ENCODE measurements at places on chromosomes 7 and 10.

GRCh38 chr10:19713159-19713558 is 103.1 kb upstream of the PLXDC2 start:
- DNase-seq = no peak

DNA sequence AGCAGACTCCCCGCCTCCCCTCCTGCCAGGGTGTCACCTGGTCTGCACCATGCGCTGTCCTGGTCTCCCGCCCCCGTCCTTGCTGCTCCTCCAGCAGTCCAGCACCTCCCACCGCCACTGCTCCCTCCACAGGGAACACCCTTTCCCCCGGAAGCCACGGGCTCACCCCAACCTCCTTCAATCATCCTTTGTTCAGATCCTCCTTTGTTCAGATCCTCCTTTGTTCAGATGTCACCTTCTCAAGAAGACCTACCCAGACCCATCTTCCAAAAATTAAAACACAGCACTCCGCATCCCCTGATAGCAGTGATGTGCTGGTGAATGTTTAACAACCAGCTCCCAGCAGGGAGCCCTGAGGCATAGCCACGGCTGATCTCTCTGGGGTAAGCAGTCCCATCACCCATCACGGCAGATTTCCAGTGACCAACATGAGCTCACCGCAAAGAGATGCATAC is 237.7 kb downstream of the USP6NL start:
- DNase-seq = no peak

GRCh38 chr10:21368022-21368582 is 157.4 kb downstream of the SKIDA1 start:
- DNase-seq = peak; percentile 49

DNA sequence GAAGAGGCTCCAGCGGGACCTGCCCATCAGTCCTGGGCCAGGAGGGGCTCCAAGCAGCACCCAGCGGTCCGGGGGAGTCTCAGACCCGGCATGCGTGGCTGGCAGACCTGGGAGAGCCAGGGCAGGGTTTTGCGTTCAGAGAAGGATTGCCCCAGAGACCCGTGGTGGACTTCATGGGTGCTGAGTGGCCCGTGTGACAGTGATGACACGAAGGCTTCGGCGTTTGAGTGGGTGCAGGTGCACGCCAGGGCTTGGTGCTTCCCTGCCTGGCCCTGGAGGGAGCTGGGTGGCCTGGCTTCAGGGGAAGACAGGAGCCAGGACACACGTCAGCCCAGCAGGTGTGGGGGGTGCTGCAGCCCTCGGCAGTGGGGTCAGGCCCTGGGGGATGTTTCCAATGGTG is 13.9 kb downstream of the ORAI2 start:
- DNase-seq = no peak

DNA sequence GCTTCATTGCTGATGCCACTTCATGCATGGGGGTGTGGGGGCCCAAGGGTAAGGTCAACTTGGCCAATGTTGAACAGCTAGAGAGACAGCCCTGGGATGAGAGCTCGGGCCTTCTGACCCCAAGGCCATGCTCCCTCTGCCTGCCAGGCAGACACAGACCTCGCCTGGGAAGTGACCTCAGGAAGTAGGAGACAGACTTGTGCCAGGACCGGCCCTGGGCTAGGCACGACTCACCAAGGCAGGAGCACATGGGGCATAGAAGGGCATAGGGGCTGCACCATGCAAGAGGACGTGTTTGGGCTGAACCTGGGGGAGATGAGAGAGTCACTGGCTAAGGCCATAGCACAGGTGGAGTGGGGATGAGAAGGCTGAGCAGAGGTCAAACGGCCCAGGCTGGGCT is 27.1 kb downstream of the ZCCHC24 start:
- no peak for DNase-seq

DNA sequence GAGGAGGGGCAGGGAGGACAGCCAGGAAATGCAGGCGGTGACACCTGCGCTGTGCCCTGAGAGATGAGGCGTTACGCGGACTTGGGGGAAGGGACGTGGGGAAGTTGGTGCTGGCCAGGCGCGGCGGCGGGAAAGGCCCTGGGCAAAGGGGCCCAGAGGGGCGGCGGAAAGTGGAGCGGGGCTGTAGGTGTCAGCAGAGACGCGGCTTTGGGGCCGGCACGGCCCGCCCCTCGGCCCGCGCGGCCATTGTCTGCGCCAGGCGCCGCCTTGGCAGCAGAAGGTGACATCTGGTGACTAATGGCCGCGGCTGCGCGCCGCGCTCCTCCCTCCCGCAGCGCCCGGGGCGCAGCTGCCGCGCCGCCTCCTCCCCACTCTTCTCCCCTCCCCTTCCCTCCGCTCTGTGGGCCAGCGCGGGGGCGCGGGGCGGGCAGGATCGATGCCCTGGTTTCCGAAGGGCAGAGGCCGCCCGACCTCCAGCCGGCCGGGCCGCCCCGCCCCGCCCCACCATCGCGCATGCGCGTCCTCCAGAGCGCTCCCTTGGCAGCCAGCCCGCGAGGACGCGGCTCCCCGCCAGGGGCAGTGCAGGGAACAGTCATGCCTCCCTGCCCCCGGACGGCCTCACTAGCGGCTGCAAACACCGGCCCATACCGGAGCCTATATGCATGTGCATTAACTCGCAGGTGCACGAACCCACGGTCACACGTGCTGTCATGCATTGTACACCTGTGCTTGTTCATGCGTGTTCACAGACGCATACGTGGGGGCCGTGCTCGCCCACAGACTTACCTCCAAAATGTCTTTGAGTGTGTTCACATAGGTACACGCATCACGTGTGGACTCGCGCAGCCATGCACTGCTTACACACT is 269.6 kb downstream of the RPS24 start:
- peak; percentile 93 for DNase-seq

GRCh38 chr7:123656544-123657303 is 1.1 kb downstream of the LMOD2 start:
- no peak for DNase-seq

- no peak for DNase-seq
These were observed 121.4 kb downstream of the POU6F2 start for GRCh38 chr7:39099146-39099545.

DNA sequence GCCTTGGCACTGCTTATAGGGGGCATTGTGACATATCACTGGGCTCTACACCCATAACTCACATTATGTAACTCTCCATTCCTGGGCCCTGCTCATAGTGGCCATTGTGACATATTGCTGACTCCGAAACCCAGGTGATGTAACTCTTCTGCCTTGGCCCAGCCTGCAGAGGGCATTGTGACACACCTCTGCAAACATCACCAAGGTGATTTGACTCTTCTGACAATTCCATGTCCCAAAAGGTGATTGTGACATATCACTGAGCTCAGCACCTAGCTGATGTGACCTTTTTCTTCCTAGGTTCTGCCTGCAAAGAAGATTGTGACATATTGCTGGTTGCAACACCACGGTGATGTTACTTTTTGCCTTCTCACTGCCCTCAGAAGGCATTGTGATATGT is 36.5 kb upstream of the ZNF680 start:
- DNase-seq = no peak

DNA sequence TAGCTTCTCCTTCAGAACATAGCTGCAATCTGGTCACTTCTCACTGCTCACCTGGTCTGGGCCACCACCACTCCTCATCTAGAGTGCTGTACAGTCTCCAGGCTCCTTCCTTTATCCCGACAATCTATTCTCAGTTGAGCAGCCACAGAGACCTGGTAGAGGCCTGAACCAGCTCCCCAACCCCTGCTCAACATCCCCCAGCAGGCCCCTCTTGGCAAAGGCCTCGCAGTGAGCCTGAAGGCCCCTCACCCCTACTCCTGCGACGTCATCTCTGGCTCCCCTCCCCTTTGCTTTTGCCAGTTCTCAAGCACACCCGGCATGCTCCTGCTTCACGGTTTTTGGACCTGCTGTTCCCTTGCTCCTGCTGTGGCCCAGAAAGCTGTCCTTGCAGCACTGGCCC is 113.9 kb downstream of the ARHGAP22 start:
- no peak for DNase-seq

GRCh38 chr10:66981361-66982052 is 55.7 kb downstream of the LRRTM3 start:
- DNase-seq = no peak

- no peak for DNase-seq
These were observed 119.7 kb downstream of the FAM53B start for GRCh38 chr10:124624466-124624865.

DNA sequence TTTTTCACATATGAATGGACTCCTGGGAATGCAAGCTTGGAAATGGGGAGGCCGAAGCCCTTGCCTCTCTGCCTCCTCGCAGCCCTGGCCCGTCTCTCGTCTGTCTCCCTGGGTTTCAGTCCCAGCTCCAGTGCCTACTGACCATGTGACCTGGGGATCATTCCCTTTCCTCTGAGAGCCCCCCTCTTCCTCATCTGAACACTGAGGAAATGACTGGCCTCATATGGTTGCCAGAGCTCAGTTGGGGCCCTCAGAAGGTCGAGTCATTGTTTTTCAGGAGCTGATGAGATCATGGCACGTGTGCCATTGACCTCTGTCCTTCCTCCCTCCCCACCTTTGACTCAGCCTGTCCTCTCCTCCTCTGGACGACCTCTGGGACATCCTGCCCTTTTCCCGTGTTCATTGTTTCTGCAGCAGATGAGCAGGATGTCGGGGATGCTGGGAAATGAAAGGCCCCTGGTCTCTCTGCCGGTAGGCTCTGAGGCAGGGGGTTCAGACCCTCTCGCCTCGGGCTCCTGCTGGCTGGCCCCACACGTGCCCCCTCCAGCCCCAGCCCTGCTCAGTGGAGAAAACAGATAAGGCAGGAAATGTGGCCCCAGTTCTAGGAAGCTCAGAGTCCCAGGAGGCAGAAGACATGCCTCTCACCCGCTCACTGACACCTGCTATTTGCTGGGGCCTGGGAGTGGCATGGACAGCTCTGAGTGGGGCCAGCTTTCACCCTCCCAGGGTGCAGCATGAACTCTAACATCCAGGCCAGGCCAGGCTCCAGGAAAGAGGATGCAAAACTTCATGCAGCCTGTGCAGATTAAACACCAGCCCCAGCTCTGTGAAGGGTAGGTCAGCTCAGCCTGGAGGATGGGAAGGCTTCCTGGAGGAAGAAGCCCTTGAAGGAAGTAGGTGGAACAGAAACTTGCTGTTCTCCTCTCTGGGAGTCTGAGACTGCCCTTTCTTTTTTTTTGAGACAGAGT is 8.3 kb upstream of the PPP1R35 start:
- no peak for DNase-seq

GRCh38 chr7:100588438-100588837 is 2.3 kb downstream of the FBXO24 start:
- DNase-seq = no peak

DNA sequence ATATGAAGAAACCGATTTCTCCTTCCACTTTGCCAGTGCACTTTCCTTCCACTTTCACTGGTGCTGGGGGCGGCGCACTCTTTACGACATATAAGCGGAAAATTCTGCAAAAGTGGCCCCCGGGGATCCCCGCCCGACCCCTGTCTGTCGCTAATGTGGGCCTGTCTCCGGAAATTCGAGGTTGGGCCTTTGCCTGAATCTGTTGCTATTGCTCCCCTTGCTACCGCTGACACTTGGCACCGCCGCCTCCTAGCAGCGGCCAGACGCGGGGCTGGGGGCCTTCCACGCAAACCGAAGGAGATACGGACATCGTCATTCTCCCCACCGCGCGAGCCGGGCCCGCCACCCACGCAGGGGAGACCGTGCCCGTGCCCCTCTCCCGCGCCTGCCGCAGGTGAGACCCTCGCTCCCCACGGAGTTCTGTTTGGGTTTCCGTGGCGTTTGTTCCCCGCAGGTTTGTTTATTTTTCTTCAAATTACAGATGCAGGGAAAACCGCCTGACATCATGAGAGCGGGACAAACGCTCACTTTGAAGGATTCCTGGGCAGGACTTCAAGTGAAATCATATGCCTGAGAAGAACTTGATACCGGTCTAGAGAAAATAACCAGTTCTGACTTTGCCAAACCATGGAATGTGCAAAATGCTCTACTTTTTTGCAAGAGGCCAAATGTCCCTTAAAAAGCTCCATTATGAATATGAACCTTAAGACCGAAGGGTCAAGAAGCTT is 5.0 kb downstream of the TWIST1 start:
- no peak for DNase-seq

- peak; percentile 58 for DNase-seq
These were observed 2.3 kb downstream of the HKDC1 start for GRCh38 chr10:69222157-69223027.

- DNase-seq = no peak
These were observed 178.0 kb upstream of the MBL2 start for GRCh38 chr10:52950578-52950977.

DNA sequence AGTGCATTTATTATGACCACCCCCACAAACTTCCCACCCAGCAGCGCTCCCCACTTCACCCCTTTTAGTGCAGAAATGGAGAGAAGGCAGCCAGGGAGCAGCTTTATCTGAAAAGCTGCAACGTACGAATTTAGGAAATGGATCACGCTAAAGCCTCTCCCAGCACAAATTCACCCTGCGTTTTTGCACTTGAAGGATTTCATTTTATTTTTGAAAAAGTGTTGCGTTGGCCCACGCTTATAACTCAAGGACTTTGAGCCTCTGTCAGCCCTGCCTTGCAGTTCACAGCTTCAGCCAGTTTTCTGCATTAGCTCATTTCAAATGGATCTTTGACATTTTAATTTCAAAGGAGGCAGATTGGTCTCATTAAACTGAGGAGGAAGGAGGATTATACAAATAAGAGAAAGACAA is 556.1 kb downstream of the KCNMA1 start:
- DNase-seq = no peak

GRCh38 chr7:66921396-66921917 is 432 bp downstream of the TMEM248 start:
- peak; percentile 33 for DNase-seq

DNA sequence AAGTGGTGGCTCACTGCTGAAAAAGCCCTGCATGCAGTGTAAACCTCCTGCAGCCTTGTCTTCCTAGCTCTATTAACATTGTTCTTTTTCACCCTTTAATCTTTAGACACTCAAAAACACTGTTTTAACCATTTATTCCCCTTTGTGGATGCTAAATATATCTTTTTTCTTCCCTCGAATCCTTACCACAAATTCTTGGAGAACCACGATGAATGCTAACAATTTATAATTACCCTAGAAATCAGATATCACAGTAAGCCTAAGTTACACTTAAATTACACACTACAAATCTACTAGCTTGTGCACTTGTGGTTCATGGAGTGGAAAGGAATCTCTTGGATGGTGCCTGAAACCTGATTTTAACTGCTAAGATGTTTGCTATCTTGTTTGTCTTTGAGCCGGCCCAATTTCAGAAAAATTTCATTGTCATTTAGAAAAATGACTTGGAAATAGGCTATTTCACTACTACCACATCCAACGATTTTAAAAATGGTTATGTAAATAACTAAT is 125.1 kb upstream of the NOBOX start:
- no peak for DNase-seq

DNA sequence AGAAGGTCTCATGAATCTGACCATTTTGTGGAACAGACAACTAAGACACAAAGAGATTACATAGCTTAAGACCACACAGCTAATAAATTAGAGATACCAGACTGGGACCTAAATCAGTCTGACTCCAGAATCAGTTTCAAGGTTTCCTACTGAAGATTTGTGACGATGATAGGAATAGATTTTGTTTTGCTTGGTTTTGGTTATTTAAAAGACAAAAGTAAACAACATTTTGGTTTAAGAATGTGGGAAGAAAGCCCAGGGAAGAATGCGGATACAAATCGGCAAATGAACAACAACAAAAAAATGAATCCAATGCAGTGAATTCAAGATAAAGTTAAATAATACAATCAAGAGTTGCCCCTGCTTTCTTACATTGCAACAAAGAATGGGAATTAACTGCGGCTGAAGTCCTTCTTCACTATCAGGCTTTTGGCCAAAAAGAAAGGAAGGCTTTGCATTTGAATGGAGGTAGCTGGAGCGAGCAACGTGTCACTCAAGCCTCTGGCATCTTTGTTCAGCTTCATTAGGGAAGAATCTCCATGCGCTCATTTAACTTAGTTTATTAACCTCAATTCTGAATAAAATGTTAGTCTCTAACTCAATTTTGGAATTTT is 210.8 kb downstream of the ADAM12 start:
- no peak for DNase-seq

- peak; percentile 65 for DNase-seq
These were observed 53.8 kb downstream of the WDR37 start for GRCh38 chr10:1109795-1110673.
